CD8-positive, alpha-beta memory T cell (primary cell): ENCODE measurements at places on chromosomes 3 and 15. TPM values are rescaled to one million over a fixed set of nuclear protein-coding genes. Genes with fewer than 3 reads are reported as not detected.
A peak's percentile ranks its signal among the peaks of the same experiment; 100 is the strongest.

CFAP20DC gene
- total RNA-seq, result 1.8 TPM

- H3K4me1 ChIP-seq, result no peaks in the 10 kb centered on the region
- H3K27ac ChIP-seq, result no peak overlapping the region
- no peaks in the 10 kb centered on the region for H3K36me3 ChIP-seq
- H3K4me3 ChIP-seq, result no peak overlapping the region
- no peak for DNase-seq
- H3K27me3 ChIP-seq, result no peaks in the 10 kb centered on the region
Observed at GRCh38 chr3:141764986-141765385, 1.8 kb downstream of the GRK7 start.

DNA sequence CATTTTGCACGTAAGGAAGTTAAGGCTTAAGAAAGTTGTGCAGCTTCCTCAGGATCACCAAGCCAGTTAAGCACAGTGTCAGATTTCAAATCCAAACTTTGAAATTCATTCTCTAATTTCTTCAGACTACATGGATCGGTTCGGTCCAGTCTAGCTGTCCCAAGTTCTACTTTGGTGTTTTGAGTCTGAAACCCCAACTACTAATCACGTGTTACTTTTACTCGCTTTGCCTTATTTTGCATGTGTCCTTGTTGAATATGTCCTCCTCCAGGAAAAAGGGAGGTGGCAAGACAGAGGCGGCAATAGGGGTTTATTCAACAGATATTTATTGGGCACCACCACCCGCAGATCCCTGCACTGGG is 522 bp upstream of the GXYLT2 start:
- no peak for DNase-seq
- H3K36me3 ChIP-seq, result no peaks in the 10 kb centered on the region
- no peak overlapping the region for H3K27ac ChIP-seq
- peaks cover 7% of the 10 kb centered on the region for H3K4me1 ChIP-seq
- peaks cover 26% of the 10 kb centered on the region for H3K27me3 ChIP-seq

- no peaks in the 10 kb centered on the region for H3K27me3 ChIP-seq
- DNase-seq, result no peak
- no peak overlapping the region for H3K4me3 ChIP-seq
- no peak overlapping the region for H3K27ac ChIP-seq
- H3K4me1 ChIP-seq, result peaks cover 23% of the 10 kb centered on the region
Observed at GRCh38 chr15:84598993-84599392, 1.8 kb upstream of the ZSCAN2 start.

SENP8 gene
- total RNA-seq, result 2.7 TPM

DNA sequence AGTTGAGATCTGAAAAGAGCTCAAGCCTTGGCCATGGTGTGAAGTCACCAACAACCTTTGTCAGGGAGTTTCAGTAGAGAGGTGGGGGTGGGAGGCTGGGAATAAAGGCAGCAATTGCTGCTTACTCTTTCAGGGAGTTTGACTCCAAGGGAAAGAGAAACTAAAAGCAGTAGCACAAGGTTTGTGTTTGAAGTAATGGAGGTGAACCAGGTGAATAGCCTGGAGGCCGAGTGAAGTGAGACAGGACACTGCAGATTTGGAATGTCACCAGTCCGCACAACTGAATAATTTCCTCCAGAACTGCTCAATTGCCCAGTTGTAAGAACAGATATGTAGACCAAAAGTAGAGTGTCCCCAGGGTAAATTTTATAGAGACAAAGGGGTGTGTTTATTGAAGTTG is 44.1 kb downstream of the CD86 start:
- H3K27ac ChIP-seq, result no peak overlapping the region
- H3K36me3 ChIP-seq, result no peaks in the 10 kb centered on the region
- H3K4me3 ChIP-seq, result no peak overlapping the region
- no peak for DNase-seq
- H3K27me3 ChIP-seq, result peaks cover 2% of the 10 kb centered on the region
- H3K4me1 ChIP-seq, result peaks cover 5% of the 10 kb centered on the region

- no peaks in the 10 kb centered on the region for H3K27me3 ChIP-seq
- peak; percentile 92 for DNase-seq
Observed at GRCh38 chr3:13011573-13012220, 61.5 kb downstream of the IQSEC1 start.

NR2E3 gene
- not detected for total RNA-seq

- no peak overlapping the region for H3K27ac ChIP-seq
- no peaks in the 10 kb centered on the region for H3K27me3 ChIP-seq
- H3K4me1 ChIP-seq, result no peaks in the 10 kb centered on the region
- no peak overlapping the region for H3K4me3 ChIP-seq
- DNase-seq, result no peak
- no peaks in the 10 kb centered on the region for H3K36me3 ChIP-seq
Observed at GRCh38 chr3:148763156-148763680, 64.4 kb upstream of the CPB1 start.

DNA sequence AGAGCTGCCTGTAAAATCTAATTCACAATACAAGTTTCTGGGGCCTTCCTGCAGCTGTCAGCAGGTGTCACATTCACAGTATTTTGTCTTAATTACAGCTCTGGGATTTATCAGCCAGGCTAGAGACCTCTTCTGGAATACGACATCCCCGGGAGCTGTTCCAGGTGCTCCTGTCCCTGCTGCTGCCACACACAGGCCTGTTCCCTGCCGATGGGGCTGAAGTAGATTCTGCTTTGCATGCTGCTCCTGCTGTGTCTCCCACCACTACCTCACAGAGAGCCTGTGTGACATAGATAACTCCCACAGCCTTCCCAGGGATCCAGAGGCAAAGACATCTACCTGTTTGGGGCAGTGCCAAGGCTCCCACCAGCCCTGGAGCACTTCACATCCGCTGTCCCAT is 20.4 kb downstream of the COLQ start:
- DNase-seq, result no peak
- no peak overlapping the region for H3K4me3 ChIP-seq
- H3K27me3 ChIP-seq, result no peaks in the 10 kb centered on the region

ZNF80 gene
- 2.3 TPM for total RNA-seq

CCRL2 gene
- 2.7 TPM for total RNA-seq

CCR8 gene
- 2.9 TPM for total RNA-seq

C3orf18 gene
- 13.0 TPM for total RNA-seq

DNA sequence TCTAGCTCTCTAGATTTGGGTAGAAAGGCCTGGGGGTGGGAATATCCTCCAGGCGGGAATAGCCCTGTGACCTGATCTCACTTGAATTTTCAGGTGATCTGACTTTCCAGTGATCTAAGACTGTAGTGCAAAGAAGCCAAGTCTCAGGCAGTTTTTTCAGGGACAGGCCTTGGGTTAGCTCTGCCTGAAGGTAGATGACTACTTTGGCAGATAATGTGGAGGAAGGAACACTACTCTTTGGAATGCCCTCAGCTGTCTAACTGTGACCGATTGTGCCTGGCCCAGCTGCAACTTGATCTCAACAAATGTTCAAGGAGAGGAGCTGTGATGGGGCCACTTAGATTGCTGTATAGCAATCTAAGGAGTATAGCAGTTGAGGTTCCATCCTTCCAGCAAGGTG is 193.7 kb downstream of the TCF12 start:
- H3K4me1 ChIP-seq, result no peaks in the 10 kb centered on the region
- H3K4me3 ChIP-seq, result no peak overlapping the region
- no peaks in the 10 kb centered on the region for H3K36me3 ChIP-seq
- H3K27me3 ChIP-seq, result no peaks in the 10 kb centered on the region
- DNase-seq, result no peak

LRRC31 gene
- not detected for total RNA-seq

- no peak overlapping the region for H3K4me3 ChIP-seq
- H3K27me3 ChIP-seq, result peaks cover 29% of the 10 kb centered on the region
- H3K36me3 ChIP-seq, result no peaks in the 10 kb centered on the region
Observed at GRCh38 chr3:184564685-184565385, 3.2 kb downstream of the EPHB3 start.

GRCh38 chr3:54713455-54713854 is 214.4 kb downstream of the LRTM1 start:
- no peak overlapping the region for H3K4me3 ChIP-seq
- DNase-seq, result no peak
- H3K4me1 ChIP-seq, result no peaks in the 10 kb centered on the region

DNA sequence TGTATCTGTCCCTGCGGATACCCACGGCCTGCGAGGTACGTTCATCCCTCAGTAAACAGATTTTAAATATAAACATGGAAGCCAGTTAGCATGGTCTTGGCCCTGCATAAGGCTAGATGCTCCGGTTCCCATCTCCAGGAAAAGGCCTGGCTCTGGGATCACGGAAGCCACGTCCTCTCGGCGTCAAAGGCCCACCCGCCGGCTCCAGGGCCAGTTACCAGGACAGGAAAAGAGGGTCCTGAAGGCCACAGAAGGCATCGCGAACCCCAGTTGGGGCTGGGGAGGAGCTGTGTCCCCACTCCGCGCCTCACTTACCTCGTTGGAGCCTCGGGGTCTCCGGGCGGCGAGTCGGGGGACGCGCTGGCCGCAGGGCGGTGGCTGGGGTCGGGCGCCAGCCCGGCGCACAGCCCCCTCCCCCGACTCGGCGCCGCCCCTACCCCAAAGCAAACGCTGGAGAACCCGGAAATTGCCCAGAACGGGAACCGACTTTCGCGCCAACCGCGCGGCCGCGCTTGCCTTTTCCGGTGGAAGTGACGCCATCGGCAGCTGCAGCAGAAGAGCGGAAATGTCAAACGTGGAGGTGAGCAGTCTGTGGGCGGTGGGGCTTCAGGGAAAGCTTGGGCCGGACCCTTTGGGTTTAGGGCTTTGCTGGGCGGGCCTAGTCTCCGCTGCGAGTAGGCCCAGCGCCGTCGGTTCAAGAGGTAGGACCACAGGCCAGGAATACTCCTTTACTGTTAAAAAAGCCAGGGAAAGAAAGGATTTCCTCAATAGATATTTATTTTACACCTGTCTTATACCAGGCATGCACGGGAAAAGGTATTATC is at the start of gene TOPBP1:
TOPBP1 (minus strand) TSS at position 488 of the 824 bp plus-strand sequence. CDS start 814 bp downstream, outside the sequence.
- H3K4me1 ChIP-seq, result peaks cover 27% of the 10 kb centered on the region
- H3K27me3 ChIP-seq, result no peaks in the 10 kb centered on the region
- H3K36me3 ChIP-seq, result peaks cover 7% of the 10 kb centered on the region
- peak within 1 kb of the TSS; percentile 77 for H3K4me3 ChIP-seq
- peak within 1 kb of the TSS; percentile 84 for H3K27ac ChIP-seq

- no peaks in the 10 kb centered on the region for H3K4me1 ChIP-seq
- no peaks in the 10 kb centered on the region for H3K36me3 ChIP-seq
- H3K27me3 ChIP-seq, result no peaks in the 10 kb centered on the region
- no peak overlapping the region for H3K27ac ChIP-seq
- DNase-seq, result no peak
Observed at GRCh38 chr3:41338276-41338675, 139.0 kb downstream of the CTNNB1 start.

- no peaks in the 10 kb centered on the region for H3K27me3 ChIP-seq
- H3K4me3 ChIP-seq, result no peak overlapping the region
- DNase-seq, result no peak
Observed at GRCh38 chr3:59150039-59150438, 100.2 kb upstream of the CFAP20DC start.

CASR gene
- total RNA-seq, result not detected

C3orf52 gene
- total RNA-seq, result 3.4 TPM

DNA sequence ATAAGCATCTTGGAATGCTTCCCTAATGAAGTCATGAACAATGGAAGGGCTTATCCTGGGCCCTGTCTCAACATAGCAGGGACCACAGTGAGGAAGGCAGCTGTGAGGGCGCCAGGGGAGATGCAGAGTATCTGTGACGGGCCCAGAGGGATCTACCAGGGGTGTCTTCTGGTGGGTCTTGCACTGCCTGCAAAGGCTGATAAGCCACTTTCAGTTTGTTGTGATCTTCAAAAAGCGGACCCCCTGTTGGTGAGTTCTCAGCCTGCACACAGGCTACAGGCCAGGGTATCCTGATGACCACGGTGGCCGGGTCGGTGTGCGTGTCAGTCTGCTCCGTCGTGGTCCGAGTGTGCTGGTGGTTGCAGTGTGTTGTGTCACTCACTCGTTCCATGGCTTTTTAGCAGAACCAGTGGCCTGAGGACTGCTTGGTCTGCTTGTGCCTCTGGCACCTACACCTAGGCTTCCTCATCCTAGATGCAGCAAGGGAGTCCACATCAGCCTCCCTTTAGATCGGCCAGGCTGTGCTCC is 46.8 kb downstream of the CHDH start:
- DNase-seq, result no peak
- H3K36me3 ChIP-seq, result no peaks in the 10 kb centered on the region
- no peaks in the 10 kb centered on the region for H3K4me1 ChIP-seq
